Cardiac septum (tissue), 1 donor: ENCODE measurements at places on chromosomes 13 and 19.

DNA sequence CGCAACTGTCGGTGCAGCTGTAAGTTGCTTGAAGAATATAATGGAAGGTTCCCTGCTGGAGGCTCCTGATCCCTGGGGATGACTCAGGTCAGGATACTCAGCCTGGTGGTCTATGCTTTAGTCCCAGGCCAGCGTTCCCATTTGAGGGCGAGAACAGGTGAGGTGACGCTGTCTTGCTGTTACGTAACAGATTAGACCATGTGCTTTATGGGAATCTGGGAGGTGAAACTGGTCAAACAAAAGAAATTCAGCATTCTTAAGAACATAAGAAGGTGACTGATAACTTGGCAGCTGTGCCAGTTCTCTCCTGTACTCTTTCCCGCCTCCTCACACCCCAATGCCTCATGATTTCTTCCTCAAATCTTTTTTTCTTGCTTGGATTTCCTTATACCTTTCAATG lies at the start of gene CXCL17:
CXCL17 (minus strand) TSS at position 114 of the 400 bp plus-strand sequence. CDS start 114 bp downstream, outside the sequence.
- no peak for DNase-seq

DNA sequence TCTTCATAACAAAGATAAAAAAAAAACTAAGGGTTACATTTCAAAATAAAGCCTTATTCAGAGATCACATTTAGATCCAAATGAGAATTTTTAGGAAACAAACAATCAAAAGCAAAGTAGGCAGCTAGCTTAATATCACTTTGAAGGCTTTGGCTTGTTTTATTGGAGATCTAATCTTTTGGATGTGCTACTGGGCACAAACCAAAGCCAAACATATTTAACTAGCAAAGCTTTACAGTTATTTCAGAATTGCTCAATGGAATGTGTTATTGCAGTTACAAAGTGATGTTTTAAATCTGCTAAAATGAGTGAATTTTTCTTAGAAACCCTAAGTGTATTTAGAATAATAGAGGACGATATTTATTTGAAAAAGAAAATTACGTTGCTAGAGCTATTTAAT lies 114.7 kb upstream of the KLHL1 start:
- no peak for DNase-seq

DNA sequence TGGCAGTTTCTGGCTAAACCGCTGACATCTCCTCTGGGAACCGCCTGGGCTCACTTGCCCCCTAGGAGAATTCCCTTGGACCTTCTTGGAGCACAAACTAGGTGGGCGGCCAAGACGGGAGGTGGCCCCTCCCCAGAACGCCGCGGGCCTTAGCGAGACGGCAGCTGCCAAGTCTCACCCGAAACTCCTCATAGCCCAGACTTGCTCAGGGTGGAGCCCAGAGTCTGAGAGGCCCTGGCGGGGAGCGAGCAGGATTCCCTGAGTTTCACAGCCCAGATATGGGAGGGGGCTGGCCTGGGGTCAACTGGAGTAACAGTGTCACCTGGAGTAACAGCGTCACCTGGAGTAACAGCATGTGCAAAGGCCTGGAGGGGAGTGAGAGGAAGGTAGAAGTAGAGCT lies 10.1 kb downstream of the TINCR start:
- DNase-seq = no peak

DNA sequence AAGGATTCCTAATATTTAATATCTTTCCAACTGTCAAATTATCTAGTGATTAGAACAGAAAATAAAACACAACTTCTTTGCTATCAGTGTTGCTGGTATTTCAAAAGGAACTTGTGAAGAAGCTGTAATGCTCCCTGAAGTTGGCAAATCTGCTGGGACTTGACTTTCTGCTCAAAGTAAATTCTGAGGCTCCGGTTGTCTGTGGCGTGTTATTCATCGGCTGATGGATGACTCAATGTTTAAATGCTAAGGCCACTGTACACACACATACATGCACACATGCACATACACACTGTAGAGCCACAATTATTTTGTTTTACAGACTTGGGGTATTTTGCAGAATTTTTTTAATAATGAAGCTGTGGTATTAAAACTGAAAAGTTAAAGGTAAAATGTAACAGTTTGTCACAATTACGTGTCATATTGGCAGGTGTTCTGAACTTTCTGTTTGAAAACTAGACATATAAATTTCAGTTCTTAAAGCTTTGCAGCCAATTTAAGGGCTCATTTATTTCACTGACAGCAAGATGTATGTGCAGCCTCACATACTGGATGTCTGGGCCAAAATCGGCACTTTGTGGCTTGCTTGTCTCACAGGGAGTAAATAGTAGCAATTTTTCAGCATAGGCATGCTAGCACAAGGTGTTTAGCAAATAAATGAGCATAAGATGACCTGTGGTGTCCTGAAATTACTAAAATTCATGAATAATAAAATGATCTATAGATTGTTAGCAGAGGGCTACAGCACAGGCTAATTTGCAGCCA lies 1691.7 kb upstream of the PCDH20 start:
- DNase-seq = no peak

DNA sequence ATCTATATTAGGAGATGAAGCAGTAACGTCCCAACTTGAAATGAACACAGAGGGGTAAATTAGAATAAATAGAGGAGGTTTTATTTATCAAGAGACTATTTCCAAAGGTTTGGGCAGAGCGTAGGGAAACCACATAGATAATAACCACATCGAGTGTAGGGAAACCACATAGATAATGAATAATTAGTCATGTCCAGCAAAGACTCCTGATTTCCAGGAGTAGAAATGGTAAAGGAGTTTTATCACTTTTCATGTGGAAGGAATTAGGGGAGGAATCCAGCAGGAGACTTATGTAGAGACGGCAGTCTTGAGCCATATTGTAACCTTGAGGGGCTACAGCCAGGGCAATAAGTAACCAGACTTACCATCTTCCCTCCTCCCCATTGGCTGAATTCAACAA lies 136.3 kb upstream of the CSNK1A1L start:
- no peak for DNase-seq

DNA sequence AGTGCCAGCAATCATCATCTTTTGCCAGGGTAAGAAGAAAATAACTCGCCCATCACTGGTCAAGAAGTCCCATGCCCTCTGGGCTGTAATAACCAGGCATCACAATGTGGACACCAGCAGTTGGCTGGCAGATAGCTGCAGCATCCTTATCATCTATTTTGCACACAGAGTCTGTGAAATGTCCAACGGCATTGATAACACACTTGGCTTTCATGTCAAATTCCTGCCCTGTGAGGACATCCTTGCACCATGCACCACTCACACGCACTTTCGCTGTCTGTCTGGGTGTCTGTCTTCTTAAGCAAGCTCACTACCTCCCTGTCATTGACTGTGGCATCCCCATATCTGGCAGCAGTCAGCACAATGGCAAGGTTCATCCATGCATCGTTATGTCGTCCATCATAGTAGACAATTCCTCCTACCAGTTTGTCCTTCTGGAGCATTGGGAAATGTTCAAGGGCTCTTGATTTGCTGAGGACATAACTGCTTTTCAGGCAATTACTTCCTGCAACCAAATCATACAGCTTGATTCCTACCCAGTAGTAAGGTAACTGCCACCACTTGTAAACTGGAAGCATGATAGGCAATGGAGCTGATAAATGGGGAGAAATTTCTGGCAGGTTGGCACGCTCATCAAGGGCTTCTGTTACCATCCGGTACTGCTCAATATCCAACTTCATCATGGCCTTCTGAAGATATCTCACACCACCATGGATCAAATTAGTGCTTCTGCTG lies 6.8 kb upstream of the ZSCAN5A start:
- no peak for DNase-seq

- DNase-seq = no peak
Observed at GRCh38 chr13:32647926-32648325, 61.7 kb downstream of the PDS5B start.

DNA sequence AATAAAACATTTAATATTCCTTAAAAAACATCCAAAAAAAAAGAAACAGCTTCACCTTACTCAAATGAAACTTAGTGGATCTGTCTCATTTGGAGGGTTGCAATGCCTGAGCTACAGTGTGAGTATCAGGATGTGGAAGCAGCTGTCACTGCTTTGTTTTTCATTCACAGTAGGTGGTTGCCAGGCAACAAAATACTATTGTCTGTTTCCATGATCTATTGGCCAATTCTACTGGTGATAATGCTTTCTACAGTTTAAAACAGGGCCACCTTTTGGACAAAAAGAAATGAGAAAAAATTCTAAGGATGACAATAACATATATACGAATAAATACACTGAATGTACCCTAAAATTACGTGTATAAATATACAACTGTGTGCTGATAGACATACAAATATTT lies 3.0 kb downstream of the ENOX1 start:
- no peak for DNase-seq

- DNase-seq = peak; percentile 98
Observed at GRCh38 chr19:7535047-7535997, at the start of gene PNPLA6. PNPLA6 (plus strand) TSS chr19:7535717; CDS start chr19:7535789, 72 bp downstream.

- DNase-seq = no peak
Observed at GRCh38 chr13:86193281-86193680, 394.1 kb upstream of the SLITRK6 start.

DNA sequence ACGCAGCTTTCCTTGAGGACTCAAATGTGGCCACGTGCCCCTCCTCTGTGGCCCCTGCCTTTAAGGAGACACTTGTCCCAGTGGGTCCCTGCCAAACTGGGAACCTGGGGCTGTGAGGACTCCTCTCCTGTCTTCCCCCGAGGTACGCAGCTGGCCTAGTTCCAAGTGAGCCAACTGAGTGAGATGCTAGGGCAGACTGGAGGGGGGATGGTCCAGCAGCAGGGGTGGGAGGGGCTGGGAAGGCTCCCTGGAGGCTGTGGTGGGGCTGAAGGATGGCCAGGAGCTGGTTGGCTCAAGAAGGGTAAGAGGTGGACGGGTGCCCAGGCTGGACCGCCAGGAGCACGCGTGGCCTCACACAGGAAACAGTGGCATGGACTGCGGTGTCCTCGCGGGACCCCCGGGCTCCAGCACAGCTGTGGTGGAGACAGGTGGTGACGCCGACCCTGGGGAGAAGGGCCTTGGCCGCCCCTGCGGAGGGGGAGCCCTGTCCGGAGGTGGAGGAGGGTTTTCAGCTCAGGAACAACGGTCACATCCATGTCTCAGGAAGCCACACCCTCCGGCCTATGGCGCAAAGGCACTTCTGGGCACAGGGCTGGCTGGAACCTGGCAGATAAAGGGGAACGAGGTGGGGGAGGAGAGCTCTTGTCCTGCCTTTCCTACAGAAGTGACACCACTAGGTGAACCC lies 45.8 kb downstream of the MLLT1 start:
- DNase-seq = peak; percentile 90

- DNase-seq = no peak
Observed at GRCh38 chr19:32336259-32337083, 8.9 kb upstream of the ZNF507 start.
